ENCODE measurements at places on chromosomes 3 and 15.

GRCh38 chr3:149547954-149548668 lies 73.6 kb downstream of the TM4SF4 start:
- DNase-seq = peak; percentile 79

DNA sequence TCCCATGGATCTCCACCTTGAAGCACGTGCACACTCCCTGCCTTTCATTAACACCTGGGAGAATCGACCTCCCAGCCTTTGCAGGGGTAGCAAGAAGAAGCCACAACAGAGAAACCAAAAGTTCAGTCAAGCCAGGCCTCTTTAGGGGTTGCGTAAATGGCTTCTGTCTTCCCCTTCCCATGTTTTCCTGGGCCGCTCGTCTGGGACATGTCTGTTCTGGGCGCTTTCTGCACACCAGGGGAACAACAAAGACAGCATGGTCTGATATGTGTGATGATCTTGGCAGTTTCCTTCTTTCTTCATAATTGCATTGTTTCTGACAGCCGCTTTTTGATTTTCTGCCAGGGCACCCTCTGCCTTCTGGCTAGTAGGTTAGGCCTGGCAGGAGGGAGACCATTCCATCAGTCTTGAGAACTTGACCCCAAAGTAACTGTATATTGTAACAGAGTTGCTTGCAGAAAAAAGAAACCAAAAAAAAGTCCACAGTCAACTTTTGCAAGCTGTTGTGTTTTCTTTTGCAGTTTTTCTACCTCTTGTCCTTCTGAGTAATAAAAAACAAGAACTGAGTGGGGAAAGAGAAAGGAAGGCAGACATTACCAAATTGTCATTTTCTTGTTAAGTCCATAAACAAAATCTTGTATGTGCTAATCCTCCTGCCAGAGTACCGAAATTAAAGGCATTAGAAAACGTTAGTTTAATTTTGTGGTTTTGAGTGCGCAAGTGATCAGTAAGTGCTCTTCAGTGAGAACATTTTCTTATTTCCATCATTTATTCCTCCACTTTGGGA lies 56.0 kb upstream of the FURIN start:
- DNase-seq = no peak

GRCh38 chr3:51968170-51968775 lies 1.0 kb upstream of the PCBP4 start:
- peak; percentile 31 for DNase-seq

DNA sequence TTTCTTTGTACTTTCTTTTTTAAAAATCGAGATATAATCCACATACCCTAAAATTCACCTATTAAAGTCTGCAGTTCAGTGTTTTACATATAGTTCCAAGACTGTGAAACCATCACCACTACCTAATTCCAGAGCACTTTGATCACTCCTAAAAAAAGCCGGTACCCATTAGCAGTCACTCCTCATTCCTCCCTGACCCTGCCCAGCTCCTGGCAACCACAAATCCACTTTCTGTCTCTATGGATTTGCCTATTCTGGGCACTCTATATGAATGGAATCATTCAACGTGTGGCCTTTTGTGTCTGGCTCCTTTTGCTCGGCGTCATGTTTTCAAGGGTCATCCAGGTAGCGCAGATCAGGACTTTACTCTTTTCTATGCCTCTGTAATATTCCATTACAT lies 17.3 kb downstream of the TRPM1 start:
- no peak for DNase-seq

DNA sequence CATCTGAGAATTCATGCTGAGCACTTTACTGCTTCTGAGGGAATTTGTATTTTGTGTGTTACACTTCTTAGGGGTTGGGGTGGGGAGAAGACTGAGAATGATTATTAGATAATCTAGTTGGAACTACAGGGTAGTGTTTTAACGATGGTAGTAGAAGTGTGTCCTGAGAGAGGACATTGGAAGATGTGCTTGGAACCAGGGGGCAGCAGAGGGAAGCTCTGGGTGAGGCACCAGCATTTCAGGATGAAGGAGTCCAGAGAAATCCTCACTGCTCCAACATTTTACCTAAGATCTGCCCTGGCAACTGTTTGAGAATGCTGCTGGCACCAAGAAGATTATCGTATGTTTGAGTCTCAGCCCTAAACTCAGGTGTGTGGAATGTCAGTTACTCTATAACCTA lies 145.5 kb downstream of the SQOR start:
- DNase-seq = no peak

- no peak for DNase-seq
These were observed 134.4 kb downstream of the SMAD6 start for GRCh38 chr15:66836231-66837030.

DNA sequence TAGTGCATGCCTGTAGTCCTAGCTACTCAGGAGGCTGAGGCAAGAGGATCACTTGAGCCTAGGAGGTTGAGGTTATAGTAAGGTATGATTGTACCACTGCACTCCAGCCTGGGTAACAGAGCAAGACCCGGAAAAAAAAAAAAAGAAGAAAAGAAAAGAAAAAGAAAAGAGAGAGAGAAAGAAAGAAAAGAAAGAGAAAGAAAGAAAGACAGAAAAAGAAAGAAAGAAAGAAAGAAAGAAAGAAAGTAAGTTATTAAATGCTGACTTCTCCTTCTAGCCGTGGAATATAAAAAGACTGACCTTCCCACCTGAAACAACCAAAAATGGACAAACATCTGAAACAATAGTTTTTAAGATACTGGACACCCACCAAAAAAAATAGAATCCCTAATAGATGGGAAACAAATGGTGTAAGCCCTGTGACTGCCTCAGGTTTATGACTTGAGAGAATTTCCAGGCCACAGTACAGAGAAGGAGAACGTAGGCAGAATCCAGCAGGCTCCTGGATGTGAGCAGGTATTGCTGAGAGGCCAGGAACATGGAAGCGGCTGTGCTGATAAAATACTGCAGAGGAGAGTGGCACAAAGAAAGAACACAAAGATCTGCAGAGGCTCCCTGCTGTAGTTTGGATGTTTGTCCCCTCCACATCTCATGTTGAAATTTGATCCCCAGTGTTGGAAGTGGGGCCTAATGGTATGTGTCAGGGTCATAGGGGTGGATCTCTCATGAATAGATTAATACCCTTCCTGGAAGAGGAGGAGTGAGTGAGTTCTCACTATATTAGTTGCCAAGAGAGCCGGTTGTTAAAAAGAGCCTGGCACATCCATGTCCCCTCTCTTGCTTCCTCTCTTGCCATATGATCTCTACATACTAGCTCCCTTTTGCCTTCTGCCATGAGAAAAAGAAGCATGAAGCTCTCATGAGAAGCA lies 41.8 kb upstream of the PRSS50 start:
- DNase-seq = no peak

DNA sequence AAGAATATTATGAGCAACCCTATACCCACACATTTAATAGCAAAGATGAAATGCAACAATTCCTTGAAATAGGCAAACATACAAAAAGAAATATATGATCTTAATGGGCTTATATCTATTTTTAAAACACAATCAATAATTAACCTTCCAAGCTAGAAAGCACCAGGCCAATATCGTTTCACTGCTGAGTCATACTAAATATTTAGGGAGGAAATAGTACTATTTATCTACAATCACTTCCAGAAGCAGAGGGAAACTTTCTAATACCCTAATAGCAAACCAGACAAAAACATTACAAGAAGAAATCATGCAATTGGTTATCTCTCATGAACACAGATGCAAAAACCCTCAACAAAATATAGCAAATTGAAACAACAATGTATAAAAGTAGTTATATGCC lies 207.8 kb downstream of the MTHFS start:
- no peak for DNase-seq

GRCh38 chr3:49462222-49462621 lies 7.8 kb upstream of the DAG1 start:
- peak; percentile 63 for DNase-seq

GRCh38 chr3:134186391-134186790 lies 64.3 kb downstream of the RYK start:
- DNase-seq = no peak

- DNase-seq = peak; percentile 18
These were observed 3.1 kb upstream of the RAD54L2 start for GRCh38 chr3:51535146-51536019.

- DNase-seq = no peak
These were observed 17.2 kb downstream of the QRICH1 start for GRCh38 chr3:49076646-49077045.

DNA sequence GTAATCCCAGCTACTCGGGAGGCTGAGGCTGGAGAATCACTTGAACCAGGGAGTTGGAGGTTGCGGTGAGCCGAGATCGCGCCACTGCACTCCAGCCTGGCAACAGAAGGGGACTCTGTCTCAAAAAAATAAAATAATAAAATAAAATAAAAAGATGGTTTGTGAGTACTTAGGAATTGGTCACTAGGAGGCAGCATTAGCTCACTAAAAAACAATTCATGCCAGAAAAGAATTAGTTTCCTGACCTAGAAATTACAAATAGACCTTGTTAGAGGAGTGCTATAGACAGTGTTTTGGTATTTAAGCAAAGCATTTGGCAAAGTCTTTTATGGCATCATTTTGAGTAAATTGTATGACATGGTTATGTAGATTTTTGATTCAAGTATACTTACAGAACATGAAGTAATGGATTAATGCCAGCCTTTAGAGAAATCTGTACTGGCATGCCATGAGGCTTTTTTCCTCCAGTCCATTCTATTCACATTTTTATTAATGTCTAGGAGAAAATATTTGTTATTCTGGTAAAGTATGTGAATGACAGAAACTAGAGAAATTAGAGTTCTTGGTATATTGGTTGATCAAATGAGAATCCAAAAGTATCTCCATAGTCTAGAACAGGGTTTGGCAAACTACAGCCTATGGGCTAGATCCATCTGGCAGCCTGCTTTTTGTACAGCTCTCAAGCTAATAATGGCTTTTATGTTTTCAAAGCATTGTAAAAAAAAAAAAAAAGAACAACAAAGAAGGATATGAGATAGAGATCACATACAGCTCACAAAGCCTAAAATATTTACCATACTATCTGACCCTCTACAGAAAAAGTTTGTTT lies 81.6 kb downstream of the LRRC49 start:
- DNase-seq = peak; percentile 64

- no peak for DNase-seq
These were observed 12.8 kb upstream of the SHC4 start for GRCh38 chr15:48976444-48977088.

- peak; percentile 26 for DNase-seq
These were observed 59.6 kb upstream of the ZBTB38 start for GRCh38 chr3:141308588-141309218.

DNA sequence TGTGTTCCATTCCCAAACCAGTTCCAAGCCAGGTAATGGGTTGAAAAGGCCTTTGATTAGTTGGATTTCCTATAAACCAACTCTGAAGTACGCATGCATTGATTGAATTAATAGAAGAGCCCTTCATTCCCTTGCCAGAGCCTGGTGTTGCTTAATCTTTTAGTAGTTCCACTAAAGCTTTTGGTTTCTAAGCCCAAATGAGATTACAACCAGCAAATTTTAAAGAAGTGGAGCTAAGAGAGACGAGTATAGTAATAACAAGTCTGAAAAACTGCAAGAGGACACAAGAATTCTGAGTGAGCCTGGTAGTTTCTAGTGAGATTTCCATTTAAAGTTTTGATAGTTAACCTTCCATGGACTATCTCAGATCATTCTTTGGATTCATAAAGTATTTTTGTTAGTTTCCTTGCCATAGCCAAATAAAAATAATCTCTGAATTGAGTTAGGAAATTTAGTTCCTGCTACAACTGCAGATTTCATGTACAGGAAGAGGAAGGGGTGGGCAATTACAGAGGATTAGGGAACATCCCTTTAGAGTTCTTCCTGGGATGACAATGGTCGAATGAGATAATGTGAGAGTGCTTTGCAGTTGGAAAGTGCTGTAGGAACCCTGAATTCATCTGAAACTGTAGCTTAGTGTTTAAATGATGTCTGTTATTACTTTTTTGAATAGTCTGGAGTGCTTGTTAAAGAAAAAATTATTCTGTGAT lies 136.8 kb downstream of the FNDC3B start:
- DNase-seq = no peak

DNA sequence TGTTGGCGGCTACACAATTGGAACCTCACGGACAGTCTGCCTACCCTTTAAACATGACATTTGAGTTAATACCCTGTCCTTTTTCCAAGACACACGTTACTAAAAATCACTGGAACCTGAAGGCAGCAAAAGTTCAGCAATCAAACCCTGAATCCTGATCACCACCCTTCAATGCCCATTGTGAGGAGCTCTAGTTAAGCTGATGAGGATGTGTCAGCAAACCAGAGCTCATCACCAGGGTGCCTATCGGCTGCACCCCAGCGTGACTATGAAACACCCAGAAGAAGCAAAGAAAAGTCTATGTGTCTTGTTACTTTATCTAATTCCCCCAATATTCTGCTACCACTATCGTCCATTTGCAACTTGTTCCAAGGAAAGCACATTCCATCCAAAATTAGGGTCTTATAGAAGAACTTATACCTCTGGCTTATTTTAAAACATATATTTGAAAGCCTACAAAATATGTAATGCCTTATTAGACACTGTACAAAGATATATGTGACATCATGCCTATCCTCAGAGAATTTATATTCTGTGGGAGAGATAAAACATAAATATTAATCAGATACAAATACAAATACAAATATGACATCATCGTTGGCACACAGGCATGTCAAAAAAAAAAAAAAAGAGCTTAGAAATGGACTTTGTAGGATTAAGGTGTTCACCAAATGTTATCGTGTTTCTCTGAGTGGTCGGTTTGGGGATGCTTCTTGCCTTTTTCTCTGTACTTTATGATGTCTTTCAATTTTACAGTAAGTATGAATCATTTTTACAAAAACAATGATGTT lies 219.7 kb upstream of the SETMAR start:
- no peak for DNase-seq

GRCh38 chr3:17626395-17626794 lies 116.0 kb downstream of the TBC1D5 start:
- DNase-seq = no peak

DNA sequence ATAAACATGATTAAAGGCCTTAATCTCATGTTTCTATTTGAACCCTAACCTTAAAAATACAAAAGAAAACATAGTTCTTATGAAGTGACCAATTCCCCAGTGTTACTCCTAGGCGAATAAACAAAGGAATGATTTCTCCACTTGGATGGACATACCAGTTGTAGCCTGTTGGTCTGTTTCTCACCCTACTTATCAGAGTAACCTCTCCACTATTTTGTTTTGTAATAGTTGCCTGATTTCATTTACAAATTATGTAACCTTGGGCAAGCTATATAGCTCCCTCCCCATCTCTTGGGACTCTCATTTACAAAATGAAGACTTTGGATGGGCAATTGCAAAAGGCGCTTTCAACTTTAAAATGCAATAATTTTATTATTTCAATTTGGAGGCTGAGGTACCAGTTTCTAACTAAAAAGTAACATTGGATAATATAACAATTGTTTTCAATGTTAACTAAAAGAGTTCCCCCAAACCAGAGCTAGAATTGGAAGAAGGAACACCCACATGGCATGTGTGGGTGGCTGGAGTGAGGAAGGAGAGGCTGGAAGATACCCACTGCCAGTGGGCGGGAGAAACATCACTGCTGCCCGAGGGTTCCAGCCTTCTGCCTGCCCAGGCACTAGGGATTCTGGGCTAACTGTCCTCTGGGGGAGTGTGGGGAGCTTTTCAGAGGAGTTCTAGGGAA lies 74.2 kb downstream of the RFTN1 start:
- DNase-seq = no peak

- DNase-seq = no peak
These were observed 61.6 kb upstream of the ACAN start for GRCh38 chr15:88741671-88742070.

All from EL (cell line).